Amygdala (tissue), 56 donors: ENCODE measurements at places on chromosomes 16 and 17.

GRCh38 chr16:46972429-46973206 is 856 bp downstream of the DNAJA2 start:
- DNase-seq, result no peak

GRCh38 chr17:50661348-50661747 is 26.7 kb downstream of the ABCC3 start:
- no peak for DNase-seq

DNA sequence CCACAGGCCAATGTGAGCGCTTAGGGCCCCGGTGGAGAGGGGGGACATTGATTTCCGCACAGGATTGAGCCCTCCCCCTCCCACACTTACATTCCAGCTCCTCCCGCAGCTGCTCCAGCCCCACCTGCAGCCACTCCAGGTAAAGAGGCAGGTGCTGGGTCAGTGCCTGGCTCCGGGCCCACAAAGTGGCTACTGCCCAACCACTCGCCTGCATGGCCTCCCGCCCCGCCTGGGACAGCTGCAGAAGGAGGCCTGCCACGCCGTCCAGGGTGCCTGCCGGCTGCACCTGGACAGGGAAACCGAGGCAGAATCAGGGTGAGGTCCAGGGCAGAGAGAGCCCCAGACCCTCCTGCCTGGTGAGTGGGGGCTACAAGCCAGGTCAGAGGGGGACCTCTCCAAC is 46.3 kb downstream of the RMI2 start:
- no peak for DNase-seq

DNA sequence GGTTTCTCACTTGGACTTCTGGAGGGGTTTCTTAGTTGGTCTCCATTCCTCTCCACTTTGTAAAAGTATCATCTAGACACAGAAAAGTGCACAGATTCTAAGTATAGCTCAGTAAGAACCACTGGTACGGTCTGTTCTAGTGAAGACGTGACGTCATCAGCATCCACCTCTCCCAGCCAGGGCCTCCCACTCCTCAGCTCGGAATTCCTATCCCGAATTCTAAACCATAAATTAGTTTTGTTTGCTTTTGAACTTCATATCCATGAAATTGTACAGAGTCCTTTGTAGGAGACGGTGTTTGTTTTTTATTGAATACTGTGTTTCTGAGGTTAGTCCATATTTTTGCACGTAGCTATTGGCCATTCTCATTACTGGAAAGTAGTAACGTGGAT is 25.5 kb downstream of the FOXK2 start:
- no peak for DNase-seq

- no peak for DNase-seq
Observed at GRCh38 chr16:56930486-56931270, 1.3 kb upstream of the HERPUD1 start.

- peak; percentile 6 for DNase-seq
Observed at GRCh38 chr16:27318392-27319256, 4.8 kb downstream of the IL4R start.

- DNase-seq, result no peak
Observed at GRCh38 chr16:80084163-80084562, 456.6 kb upstream of the DYNLRB2 start.

DNA sequence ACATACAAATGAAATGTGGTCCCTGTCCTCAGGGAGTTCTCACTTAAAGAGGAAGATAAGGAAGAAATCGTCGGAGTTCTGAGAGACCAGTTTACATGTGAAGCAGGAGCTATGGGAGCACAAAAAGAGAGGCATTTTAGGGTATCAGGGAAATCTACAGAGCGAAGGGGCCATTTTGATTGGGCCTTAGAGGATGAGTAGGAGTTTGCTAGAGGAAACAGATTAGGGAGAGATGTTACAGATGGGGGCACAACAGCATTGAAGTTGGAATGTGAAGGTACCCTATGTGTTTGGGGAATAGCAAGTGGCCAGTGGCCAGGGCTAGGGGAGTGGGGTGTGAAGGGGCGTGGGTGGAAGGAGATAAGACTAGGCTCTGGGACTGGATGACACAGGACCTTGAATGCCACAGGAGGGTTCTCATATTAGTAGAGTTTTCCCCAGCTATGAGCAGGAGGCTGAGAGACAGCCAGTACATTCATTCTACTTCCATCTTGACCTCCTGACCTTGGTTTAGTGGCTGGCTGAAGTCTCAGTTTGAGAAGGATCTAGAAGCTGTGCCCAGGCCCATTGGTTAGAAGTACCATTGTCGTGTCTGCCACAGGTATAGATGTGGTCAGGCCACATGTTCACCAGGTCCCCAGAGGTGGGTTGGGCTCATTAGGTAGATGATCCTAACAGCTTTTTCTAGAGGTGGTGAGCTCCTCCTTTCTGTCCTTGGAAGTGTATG is 34.8 kb downstream of the CPNE2 start:
- DNase-seq, result no peak

DNA sequence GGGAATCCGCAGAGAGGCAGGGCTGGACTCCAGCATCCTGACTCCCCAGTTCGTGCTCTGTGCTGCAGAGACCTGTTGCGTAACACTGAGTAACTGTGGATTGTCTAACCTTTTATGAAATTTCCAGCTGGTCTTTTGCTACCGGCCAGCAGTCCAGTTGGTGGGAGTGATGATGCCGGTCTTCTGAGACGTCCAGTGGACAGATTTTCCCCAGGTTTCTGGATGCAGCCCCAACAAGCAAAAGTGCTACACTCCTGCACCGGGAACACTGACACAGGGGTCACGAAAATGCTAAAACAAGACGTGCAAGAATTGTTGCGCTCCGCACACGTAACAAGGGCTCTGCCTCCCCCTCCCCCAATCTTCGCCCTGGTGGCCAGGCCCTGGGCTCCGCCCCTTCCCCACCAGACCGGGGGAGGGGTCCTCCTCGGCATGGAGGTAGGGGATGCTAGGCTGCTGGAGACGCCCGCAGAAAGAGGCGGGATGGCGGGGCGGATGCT is 701 bp upstream of the MRC2 start:
- DNase-seq, result no peak

DNA sequence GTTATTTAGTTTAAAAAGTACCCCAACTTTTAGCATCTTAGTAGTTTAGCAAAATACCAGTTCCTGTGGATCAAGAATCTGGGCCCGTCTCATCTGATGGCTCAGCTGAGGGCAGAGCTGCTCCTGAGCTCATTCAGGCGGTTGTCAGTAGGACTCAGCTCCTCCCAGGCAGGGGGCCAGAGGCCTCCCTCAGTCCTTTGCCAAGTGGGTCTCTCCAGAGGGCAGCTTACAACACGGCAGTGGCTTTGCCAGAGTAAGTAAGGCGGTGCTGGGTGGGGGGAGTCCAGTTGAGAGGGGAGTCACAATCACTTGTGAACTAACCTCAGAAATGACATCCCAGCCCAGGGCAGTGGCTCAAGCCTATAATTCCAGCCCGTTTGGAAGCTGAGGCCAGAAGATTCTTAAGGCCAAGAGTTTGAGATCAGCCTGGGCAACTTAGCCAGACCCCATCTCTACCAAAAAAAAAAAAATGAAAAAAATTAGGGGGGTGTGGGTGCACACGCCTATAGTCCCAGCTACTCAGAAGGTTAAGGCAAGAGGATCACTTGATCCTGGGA is 81.5 kb upstream of the MED9 start:
- no peak for DNase-seq

DNA sequence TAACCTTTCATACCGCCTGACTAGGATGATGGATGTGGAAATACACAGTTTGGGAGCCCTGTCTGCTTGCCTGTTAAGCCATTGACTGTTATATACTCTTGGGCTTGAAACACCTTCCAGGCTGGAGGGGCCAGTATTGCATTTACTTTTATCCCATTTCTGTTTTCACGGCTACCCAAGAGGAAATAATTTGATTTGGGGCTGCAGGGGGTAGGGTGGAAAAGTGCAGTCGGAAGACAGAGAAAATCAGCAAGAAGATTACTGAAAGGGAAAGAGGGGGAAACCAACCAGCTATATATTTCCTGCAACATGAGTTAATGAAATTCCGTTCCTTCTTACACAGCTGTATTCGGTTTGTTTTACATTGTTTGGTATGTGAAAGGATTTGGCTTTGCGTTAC is 202.5 kb downstream of the CDH13 start:
- no peak for DNase-seq
